Cerebellum (tissue), 4 donors: ENCODE measurements at places on chromosomes 12 and 14. TPM values are rescaled to one million over a fixed set of nuclear protein-coding genes. Genes with fewer than 3 reads are reported as not detected.

- no peak for DNase-seq
Measured at GRCh38 chr14:100293497-100294212, 12.6 kb downstream of the SLC25A29 start.

DNA sequence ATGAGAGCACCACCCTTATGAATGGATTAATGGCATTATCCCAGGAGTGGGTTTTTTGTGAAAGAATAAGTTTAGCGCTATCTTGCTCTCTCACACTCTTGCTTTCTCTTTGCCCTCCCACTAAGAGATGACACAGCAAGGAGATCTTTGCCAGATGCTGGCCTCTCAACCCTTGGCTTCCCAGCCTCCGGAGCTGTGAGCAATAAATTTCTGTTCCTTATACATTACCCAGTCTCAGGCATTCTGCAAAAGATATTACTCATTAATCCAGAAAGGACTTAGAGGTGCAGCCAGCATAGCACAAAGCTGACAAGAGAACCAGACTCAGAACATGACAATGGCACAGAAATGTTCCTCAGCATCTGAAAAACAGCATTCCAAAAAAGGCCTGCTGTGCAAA is 190.6 kb downstream of the ITPR2 start:
- DNase-seq = no peak

DNA sequence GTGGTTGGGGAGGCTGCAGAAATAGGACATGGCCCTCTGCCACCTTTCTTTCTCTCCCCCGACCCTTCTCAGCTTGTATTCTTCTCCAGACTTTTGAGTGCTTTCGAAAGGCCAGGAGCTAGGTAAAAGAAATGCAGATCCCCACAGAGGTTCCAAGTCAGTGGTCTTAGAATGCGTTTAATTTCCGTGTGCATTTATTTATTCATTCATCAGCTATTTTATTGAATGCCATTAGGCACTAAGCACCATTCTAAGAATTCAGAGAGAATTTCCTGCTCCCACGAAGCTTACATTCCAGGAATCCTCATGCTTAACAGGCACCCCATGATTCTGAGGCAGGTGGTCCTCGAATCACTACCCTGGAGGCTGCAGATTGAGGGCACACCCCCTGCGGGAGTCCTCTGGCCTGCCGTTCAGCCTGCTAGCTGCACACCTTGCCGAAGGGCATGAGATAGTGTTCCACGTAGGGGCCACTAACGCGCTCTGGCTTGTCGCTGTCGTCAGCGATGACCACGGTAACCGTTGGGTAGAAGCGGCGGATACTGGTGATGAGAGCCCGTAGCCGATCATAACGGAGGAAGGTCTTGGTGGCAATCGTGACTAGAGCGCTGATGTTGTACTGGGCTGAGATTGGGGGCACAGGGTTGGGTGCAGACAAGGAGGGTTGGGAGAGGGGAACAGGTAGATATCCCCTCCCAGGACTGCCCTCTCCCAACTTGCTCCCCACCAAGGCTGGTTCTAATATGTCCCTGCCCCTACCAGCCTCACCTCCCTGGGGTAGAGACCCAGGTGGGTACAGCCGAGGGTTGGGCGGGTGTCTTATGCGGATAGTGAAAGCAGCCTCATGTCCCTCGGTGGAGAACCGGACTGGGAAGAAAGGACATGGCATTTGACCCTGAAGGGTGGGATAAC is 4.5 kb downstream of the B4GALNT1 start:
- DNase-seq = no peak

DNA sequence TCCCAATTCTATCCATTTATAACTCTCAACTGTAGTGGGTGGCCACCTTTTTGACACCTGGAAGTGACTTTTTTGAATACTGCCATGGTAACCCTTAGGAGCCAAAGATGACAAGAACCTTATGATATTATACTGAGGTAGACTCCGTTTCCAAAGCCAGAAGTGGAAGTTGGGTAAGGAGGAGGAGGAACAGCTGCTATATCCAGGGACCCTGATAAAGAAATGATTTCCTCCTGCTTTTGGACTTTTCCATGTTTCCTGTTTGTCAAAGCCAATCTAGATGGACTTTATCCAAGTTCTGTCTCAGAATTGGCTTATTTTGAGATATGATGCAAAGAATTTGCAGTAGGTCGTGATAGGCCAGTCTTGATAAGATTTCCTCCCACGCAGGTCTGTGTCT is 14.3 kb downstream of the TRIM9 start:
- no peak for DNase-seq

DNA sequence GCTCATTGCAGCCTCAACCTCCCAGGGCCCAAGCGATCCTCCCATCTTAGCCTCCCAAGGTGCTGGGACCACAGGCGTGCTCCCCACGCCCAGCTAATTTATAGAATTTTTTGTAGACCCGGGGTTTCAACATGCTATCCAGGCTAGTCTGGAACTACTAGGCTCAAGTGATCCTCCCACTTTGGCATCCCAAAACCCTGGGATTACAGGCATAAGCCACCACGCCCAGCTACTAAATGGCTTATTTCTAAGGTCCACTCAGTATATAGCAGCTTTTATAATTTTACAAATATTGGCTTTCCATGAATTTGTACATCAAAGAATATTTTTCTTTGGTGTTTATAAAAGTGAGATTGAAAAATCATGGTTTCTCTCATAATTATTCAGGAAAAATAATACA is 167.8 kb downstream of the TTC7B start:
- no peak for DNase-seq

DNA sequence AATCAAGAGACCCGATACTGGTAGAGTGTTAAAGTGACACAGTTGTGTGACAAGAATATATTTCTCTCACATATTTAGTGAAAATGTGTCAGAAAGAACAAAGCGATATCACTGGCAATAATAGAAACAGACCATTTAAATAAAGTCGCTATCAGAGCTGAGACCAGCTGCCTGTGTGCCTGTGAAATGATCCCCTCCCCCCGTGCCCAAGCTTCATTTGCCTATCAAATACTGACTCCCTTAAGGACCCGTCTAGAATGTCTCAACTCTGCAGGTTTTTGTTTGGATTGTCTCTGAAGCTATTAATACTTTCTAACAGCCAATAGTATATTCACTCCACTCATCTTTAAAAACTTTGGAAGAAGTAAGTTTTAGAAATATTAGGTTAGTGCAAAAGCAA is 98.9 kb downstream of the EGLN3 start:
- DNase-seq = no peak

DNA sequence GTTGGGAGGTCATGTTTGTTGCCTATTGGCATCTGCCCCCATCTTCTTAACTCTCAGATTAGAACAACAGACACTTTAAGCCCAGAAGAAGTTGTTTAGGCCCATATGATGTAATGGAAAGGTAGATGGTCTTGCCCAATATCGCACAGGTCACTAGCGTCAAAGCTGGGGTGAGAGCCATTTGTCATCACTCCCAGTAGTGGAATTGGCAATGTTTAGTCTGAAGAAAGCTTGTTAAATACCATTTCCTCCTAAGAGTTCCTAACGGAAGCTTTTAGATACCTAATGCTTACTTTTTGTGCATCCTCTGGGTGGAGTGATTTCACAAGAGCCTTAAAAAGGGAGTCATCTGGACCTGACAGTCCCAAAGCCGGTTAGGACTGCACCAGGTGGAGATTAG is 125.4 kb downstream of the DACT1 start:
- no peak for DNase-seq

DNA sequence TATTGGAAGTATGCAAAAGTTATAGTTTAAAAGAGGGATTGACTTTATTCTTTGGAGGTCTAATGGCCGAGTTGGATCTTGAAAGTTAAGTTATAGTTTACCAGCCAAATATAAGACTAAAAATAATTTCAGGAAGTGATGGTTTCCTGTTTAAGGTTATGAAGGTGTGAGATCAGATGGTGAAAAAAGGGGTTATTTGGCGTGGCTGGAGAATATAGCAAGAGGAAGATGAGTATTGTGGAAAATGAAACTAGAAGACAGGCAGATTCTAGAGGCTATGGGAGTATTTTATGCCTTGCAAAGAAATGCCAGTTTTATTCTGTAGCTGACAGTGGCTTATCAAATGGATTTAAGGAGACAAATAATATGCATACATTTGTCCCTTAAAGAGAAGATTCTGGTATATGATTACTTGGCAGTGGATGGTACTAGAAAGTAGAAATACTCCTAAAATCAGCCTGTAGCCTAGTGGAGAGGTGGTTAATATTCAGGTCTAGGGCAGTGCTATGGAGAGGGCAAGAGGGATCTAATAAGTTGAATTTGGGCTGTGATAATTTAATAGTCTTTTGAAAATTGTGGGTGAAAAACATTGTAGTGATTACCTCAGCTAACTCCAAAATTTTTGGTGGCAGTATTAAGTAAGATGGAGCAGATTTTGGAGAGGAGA is 1091.8 kb upstream of the ATXN7L3B start:
- DNase-seq = no peak

- DNase-seq = peak; percentile 53
Measured at GRCh38 chr12:62192180-62192902, 67.9 kb upstream of the USP15 start.

The TEX22 gene
- total RNA-seq = 1.4 TPM

The LMBR1L gene
- total RNA-seq = 79.4 TPM

The CLEC9A gene
- not detected for total RNA-seq

The SYNDIG1L gene
- total RNA-seq = 0.73 TPM

The FGF6 gene
- total RNA-seq = not detected

The RARG gene
- 2.9 TPM for total RNA-seq

The LRRC43 gene
- total RNA-seq = 1.9 TPM

The VSIG10 gene
- 13.3 TPM for total RNA-seq

The A2M gene
- 61.8 TPM for total RNA-seq

The HCAR1 gene
- 1.1 TPM for total RNA-seq

The TAS2R43 gene
- total RNA-seq = 10.6 TPM

The KRT72 gene
- not detected for total RNA-seq
